ENCODE measurements at places on chromosomes 6 and 20.

- DNase-seq: no peak
Measured at GRCh38 chr20:942611-943010, 26.5 kb upstream of the ANGPT4 start.

- DNase-seq: no peak
Measured at GRCh38 chr6:125469915-125470314, 168.1 kb upstream of the HDDC2 start.

DNA sequence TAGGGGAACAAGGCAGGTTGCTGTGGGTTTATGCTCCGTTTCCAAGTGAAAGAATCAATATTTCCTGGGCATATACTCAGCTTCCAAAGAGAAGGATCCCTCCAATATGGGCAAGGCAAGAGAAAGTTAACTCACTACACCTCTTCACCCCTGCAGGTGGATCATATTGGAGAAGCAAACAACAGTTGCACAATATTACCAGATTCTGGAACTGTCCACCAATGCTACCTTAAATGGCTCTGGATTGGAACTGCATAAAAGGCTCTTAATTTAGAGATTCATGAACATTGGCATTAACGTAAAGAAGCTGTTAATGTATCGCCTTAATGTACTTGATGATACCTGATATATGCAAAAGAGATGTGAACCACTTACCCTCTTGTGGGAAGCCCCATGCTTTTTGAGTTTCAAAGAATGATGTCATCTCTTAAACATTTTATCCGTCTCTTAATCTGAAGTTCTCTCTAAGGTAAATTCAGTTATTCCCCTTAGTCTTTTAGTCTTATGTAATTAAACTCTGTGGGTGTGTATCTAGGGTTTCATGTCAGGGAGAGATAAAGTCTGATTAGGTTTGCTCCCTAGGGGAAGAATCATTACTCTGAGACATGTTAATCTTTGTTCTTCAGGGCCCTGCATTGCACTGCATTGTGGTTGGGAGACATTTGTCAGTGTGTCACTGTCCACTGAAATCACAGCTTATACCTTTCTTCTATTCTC lies 99.5 kb downstream of the PHACTR1 start:
- DNase-seq: no peak

- peak; percentile 65 for DNase-seq
Measured at GRCh38 chr6:165799391-165800153, 136.5 kb upstream of the PDE10A start.

- DNase-seq: no peak
Measured at GRCh38 chr20:64210656-64211369, 44.7 kb upstream of the PCMTD2 start.

- no peak for DNase-seq
Measured at GRCh38 chr6:147268254-147268653, 64.0 kb downstream of the STXBP5 start.
